ENCODE measurements at places on chromosomes 11 and 22.

- no peak for DNase-seq
Measured at GRCh38 chr11:35334385-35335090, 84.8 kb downstream of the SLC1A2 start.

- DNase-seq: no peak
Measured at GRCh38 chr11:85756401-85757200, 54.3 kb downstream of the SYTL2 start.

- DNase-seq: no peak
Measured at GRCh38 chr11:26793487-26793886, 71.6 kb upstream of the SLC5A12 start.

DNA sequence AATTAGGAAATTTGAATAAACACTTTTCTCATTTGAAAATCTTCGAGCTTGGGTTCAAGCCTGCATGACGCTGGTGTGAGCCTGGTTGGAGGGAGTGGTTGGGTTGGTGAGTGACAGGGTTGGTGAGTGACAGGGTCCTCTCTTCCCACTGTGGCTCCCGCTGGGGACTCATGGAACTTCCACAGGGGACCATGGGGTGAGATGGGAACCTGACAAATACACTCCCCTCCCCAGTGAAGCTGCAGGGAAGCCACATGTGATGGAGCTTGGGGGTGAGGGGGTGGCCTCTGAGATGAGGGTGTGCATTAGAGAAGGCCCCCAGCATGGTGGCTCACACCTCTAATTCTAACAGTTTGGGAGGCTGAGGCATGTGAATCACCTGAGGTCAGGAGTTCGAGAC lies 66.8 kb downstream of the RTL6 start:
- DNase-seq: no peak

DNA sequence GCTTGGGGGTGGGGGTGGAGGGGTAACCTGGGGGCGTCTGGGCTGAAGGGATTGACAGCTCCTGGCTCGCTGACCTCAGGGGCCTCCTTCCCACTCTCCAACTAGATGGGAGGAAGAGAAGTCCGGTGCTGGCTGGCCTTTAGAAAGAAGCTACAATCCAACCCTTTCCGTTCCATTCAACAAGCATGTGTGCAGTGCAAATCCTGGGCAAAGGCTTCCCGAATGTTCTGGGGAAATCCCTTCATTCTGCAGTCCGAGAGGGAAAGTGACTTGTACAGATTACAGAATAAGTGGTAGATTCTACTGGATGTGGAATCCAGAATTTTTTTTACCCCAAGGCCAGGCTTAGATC lies 149.9 kb downstream of the FEZ1 start:
- DNase-seq: no peak

- DNase-seq: no peak
Measured at GRCh38 chr11:43399983-43400630, 41.4 kb downstream of the TTC17 start.

GRCh38 chr11:21511835-21512440 lies 680.9 kb upstream of the ANO5 start:
- no peak for DNase-seq

GRCh38 chr22:42321908-42322561 lies 51.6 kb upstream of the TCF20 start:
- no peak for DNase-seq

- no peak for DNase-seq
Measured at GRCh38 chr11:87473174-87473573, 435.4 kb downstream of the TMEM135 start.

- no peak for DNase-seq
Measured at GRCh38 chr22:24164243-24164642, 17.0 kb upstream of the SUSD2 start.

- no peak for DNase-seq
Measured at GRCh38 chr11:77236901-77237300, 64.6 kb downstream of the GDPD4 start.

GRCh38 chr11:304915-305843 lies 2.4 kb upstream of the IFITM2 start:
- no peak for DNase-seq

DNA sequence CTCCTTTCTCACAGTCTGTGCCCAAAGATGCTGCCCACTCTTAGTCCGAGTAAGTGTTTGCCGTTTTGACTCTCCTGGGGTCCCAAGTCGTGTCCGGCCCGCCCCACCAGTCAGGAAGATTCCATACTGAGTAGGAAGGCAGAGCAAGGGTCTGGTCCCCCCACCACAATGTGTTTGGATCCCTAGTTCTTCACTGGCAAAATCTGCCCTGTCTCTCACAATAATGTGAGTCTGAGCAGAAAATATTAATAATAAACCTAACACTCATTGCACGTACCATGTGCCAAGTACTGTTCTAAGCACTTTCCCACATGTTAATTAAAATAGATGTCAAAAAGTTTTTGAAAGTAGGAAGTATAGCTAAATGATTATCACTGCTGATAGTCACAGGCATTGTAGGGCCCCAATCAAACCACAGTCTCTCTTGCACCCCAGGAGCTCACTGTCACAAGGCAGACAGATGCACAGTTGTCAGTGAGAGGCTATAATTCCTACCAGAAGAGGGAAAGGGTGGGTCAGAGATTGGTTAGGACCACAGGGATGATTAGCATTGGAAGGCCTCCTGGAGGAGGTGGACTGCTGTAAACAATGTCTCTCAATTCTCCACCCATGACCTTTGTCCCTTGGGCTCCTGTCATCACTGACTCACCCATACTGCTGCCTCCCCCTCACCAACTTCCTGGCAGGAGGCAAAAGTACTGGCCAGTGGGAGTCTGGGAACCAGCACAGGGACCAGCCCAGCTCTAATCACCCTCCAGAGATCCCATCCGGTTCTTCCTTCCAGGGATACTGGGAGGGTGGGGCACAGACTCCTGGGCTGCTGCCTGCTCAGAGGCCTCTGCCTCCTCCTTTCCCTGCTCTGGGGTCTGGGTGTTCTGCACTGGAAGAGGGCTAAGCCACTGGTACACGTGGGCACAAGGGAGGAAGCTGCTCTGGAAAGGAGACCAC lies 1.0 kb upstream of the POLD4 start:
- DNase-seq: no peak

- no peak for DNase-seq
Measured at GRCh38 chr11:105032495-105032894, 2.4 kb downstream of the CASP1 start.

DNA sequence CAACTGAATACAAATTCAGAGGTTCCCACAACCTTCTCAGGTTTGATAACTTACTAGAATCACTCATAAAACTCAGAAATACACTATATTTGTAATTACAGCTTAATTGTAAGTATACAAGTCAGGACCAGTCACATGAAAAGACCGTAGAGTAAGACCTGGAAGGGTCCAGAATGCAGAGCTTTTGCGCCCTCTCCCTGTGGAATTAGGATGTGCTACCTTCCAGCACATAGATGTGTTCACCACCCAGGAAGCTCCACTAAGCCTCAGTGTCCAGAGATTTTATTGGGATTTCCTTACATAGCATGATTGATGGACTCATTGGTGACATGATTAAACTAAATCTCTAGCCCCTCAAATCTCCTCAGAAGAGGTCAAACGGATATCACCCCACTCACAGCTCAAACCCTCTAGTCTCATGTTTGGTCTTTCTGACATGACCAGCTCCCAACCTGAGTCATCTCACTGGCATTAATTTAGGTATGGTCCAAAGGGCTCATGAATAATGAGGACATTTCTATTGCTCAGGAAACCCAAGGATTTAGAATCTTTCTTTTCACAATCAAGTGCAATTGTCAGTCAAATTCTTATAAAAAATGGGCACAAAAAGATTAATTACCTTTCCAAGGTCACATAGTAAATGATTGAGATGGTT lies 77.2 kb upstream of the UBASH3B start:
- DNase-seq: no peak

- DNase-seq: no peak
Measured at GRCh38 chr11:110141812-110142211, 48.6 kb downstream of the ZC3H12C start.

DNA sequence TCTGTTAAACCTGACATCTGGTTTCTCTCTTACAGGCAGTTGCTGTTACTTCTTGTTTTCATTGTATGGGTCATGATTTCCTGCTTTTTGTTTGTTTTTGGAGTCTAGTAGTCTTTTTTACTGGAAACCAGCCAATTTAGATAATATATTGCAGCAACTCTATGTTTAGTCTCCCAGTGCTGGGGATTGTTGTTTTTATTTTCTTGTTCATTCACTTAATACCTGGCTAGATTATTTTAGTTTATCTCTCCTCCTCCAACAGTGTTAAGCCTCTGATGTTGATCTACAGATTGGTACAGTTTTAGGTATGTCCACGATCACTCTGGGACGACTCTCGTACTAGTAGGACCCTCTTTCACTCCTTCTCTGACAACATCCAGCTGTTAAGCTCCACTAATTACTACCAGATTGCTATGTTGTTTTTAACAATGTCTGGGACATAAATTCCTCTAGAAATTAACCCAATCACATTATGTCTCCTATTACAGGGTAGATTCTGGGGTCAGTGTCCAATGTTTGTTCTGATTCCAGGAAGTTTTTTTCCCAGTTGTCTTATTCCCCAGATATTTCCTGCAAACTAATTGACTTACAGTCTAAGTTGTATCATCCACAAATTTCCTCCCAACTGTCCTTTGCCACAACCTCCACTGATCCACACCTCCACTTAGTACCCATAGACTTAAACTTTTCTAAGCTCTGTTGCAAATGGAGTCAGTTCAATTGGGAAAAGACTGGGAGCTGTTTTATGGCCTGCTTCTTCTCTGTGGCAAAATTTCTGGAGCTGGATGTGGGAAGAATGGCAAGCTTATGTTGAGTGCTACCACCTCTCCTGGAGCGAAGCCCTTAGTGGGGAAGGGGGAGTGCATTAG lies 1280.6 kb upstream of the CNTN5 start:
- no peak for DNase-seq

DNA sequence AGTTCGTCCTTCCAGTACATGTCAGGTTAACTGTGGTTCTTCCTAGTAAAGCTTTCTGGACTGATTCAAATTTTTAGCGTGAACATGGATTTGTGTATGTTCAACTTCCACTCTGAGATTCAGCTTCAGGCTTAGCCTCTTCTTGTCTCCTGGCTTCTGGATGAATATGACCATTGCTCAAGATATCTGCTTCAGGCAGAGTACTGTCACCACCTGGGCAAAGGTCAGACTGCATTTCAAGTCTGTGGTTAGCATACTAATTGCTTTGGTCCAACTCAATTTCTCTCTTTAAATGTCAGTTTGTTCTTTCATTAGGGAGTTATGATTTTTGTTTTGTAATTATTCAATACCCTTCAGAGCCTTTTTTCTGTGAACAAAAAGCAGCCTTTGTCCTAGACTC lies 440.0 kb downstream of the NELL1 start:
- DNase-seq: no peak

GRCh38 chr11:19560156-19560555 lies 152.5 kb upstream of the NAV2 start:
- no peak for DNase-seq

- no peak for DNase-seq
Measured at GRCh38 chr11:102467080-102467708, 14.6 kb upstream of the TMEM123 start.

- DNase-seq: no peak
Measured at GRCh38 chr11:85028329-85029101, 598.6 kb downstream of the DLG2 start.

- DNase-seq: no peak
Measured at GRCh38 chr11:102994105-102994504, 38.6 kb upstream of the MMP13 start.

DNA sequence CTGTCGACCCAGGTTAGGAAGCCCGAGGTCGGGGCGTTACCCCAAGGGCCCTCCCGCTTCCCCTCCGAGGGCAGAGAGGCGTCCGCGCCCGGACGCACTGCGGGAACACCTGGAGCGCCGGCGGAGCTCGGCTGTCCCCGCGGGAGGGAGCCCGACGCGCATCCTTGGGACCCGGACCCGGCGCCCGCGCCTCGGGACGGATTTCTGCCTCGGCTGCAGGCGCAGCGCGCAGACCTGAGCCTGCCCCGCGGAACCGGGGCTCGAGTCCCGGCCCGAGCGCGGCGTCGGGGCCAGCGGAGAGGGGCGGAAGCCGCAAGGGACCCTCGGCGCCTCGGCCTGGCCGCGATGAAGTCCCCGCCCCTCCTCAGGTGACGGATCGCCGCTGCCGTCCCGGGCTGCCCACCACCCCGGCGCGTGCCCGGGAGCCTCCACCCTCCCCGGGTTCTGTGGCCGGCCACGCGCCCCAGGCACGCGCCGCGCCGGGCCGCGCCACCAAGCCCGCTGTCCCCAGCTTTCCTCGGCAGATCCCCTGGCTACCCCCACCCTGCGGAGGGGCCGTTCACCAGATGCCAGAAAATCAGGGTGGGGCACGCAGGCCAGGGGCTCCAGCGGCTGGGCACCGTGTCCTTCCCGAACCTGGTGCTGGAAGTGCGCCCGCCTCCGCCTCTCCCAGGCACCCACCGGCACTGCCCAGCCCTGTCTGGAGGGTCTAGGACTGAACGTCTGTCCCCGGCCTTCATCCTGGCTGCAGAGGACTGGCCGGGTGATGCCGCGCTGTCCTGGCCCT lies 410 bp downstream of the GLB1L3 start:
- DNase-seq: no peak

- no peak for DNase-seq
Measured at GRCh38 chr11:5891216-5891800, 1.7 kb upstream of the OR52E5 start.

GRCh38 chr11:45659031-45659817 lies 6.2 kb downstream of the CHST1 start:
- DNase-seq: no peak

GRCh38 chr11:68442433-68442832 lies 18.1 kb upstream of the PPP6R3 start:
- no peak for DNase-seq

DNA sequence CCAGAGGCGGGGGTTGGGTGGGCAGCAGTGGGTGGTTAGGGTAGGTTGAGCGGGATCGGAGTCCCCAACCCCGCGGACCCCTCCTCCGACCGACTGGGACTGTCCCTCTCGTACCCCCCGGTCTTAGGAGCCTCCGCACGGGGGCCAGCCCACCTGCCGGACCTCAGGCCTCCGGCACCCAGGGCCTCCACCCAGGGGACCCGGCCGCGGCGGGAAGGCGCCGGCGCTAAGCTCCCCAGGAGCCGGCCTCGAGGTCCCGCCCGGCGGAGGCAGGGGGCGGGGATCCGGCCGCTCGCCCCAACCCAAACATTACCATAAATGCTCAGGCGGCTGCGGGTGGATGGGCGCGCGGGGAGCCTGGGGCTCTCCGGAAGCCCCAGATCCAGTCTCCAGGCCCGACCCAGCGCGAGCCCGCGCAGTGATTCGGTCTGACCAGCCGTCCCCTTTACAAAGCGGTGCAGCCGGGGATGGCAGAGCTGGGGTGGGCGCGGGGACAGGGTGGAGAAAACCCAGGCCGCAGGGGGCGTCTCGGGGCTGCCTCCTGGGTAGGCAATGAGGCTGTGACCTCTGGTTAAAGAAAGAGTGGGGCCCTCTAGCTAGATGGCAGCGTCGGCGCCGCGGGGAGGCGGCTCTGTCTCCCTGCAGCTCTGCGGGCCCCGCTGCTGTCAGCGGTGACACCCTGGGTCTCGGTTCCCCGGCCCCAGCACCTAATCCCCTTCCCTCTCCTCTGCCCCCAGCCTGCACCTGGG lies 4.0 kb upstream of the MCAM start:
- DNase-seq: no peak

GRCh38 chr11:111776398-111777093 lies 10.4 kb upstream of the PPP2R1B start:
- no peak for DNase-seq
